Mammary microvascular endothelial cell (primary cell): ENCODE measurements at places on chromosomes 7 and 10. TPM values are rescaled to one million over a fixed set of nuclear protein-coding genes. Genes with fewer than 3 reads are reported as not detected.

The PAX4 gene
- not detected in 2 replicates for total RNA-seq

The ELFN1 gene
- 0.84 and 1.1 TPM in 2 replicates for total RNA-seq

The TAS2R5 gene
- total RNA-seq, result 0.10 TPM in 1 of 2 replicates, not detected in the other

The MKX gene
- not detected in 2 replicates for total RNA-seq

The SLC26A3 gene
- not detected in 2 replicates for total RNA-seq

The ANLN gene
- 128 and 135 TPM in 2 replicates for total RNA-seq

The TEX47 gene
- not detected in 2 replicates for total RNA-seq

The SCART1 gene
- total RNA-seq, result under 0.01 and 0.25 TPM in 2 replicates

The SPDYE16 gene
- total RNA-seq, result 0.07 TPM in 1 of 2 replicates, not detected in the other

The PTN gene
- total RNA-seq, result 0.07 TPM in 1 of 2 replicates, not detected in the other

The DDC gene
- not detected in 2 replicates for total RNA-seq

The PLCE1 gene
- 0.10 and 0.13 TPM in 2 replicates for total RNA-seq

The OPN1SW gene
- not detected in 2 replicates for total RNA-seq

The ADAM8 gene
- total RNA-seq, result 1.5 and 3.8 TPM in 2 replicates

The KIAA1549 gene
- total RNA-seq, result 3.1 and 3.8 TPM in 2 replicates

The BBS9 gene
- 7.1 and 10.7 TPM in 2 replicates for total RNA-seq

The UTF1 gene
- total RNA-seq, result not detected in 2 replicates

The KAZALD1 gene
- 0.20 and 0.40 TPM in 2 replicates for total RNA-seq

The HIBADH gene
- 28.0 and 31.0 TPM in 2 replicates for total RNA-seq

The GPR15LG gene
- not detected in 2 replicates for total RNA-seq

The TBXAS1 gene
- 0.67 and 1.7 TPM in 2 replicates for total RNA-seq

The CNPY1 gene
- not detected in 2 replicates for total RNA-seq

The CRYGN gene
- 0.05 TPM in 1 of 2 replicates, not detected in the other for total RNA-seq

The ITIH5 gene
- 0.30 and 0.80 TPM in 2 replicates for total RNA-seq

The HOXA10 gene
- 6.5 and 11.7 TPM in 2 replicates for total RNA-seq

The CALHM3 gene
- total RNA-seq, result not detected in 2 replicates

The CLDN15 gene
- total RNA-seq, result 3.9 and 4.6 TPM in 2 replicates

The AHCYL2 gene
- 4.0 and 4.5 TPM in 2 replicates for total RNA-seq

The SNX10 gene
- total RNA-seq, result 2.8 and 3.5 TPM in 2 replicates

The RAMP3 gene
- total RNA-seq, result 7.0 and 8.8 TPM in 2 replicates

The ZNF853 gene
- total RNA-seq, result 0.07 and 0.10 TPM in 2 replicates

The SMO gene
- total RNA-seq, result 8.5 and 9.1 TPM in 2 replicates

The CLRN3 gene
- total RNA-seq, result not detected in 2 replicates

The HECW1 gene
- total RNA-seq, result not detected in 2 replicates

The GRID2IP gene
- total RNA-seq, result not detected in 2 replicates

The HOXA11 gene
- total RNA-seq, result 3.1 and 4.0 TPM in 2 replicates

The AKR1C8 gene
- total RNA-seq, result not detected in 2 replicates

The SDK1 gene
- total RNA-seq, result 0.13 and 0.20 TPM in 2 replicates

The MOSPD3 gene
- 13.2 and 16.8 TPM in 2 replicates for total RNA-seq

The DRGX gene
- total RNA-seq, result not detected in 2 replicates

The PPP1R17 gene
- not detected in 2 replicates for total RNA-seq

The TMEM184A gene
- 0.07 and 0.25 TPM in 2 replicates for total RNA-seq

The TNS3 gene
- total RNA-seq, result 34.6 and 37.1 TPM in 2 replicates

The PRKCQ gene
- 0.05 and 0.07 TPM in 2 replicates for total RNA-seq

The LIPF gene
- not detected in 2 replicates for total RNA-seq

The TMEM236 gene
- 0.79 and 0.80 TPM in 2 replicates for total RNA-seq

The SFXN4 gene
- total RNA-seq, result 18.8 and 36.4 TPM in 2 replicates

The NPC1L1 gene
- total RNA-seq, result not detected in 2 replicates
